Stimulated activated naive CD4-positive, alpha-beta T cell (primary cell): ENCODE measurements at places on chromosomes 13 and 19.

DNA sequence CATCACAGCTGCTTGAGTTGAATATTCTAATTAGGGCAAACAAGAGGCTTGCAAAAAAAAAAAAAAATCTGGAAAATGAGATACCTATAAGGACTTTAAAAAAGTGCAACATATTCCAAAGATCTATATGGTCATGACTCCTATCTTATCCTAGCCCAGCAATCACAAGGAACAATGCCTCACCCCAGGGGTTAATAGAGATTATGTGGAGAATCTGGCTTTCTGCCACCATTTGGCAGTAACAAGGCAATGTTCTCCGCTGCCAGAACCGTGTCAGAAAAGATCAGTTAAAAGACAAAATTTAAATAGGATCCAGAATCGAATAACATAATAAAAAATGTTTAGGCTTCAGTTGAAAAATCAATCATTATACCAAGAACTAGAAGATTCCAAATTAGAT is 1643.2 kb upstream of the PRR20A start:
- no peak for DNase-seq

DNA sequence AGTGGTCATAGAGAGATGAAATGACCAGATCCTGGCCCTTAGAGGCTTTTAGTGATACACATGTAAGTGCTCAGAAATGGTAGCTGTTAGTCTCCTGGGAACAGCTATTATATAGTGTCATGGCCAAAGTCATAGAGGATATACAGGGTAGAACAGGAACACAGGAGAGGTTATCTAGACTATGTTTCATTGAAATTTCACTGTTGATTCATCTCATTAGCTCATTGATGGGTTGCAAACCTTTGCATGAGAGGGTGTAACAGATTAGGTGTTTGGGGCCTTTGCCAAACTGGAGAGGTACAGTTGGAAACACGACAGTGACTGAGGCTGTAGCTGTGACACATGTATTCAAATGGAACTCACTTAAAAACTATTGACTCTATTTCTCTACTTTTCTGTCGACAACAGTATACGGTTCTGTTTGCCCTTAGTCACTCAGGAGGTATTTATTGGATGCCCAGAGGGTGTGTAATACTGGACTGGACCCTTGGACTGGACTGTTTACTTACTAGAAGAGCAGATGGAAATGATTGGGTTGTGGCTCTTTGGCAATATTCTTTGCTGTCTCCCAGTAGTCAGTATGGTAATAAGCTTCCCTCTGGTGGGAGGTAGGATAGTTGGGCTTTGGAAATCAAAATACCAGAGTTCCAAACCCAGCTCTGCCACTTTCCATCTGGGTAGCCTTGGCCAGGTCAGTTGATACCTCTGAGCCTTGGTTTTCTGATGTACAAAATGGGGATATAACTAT is 29.8 kb downstream of the ARHGAP35 start:
- no peak for DNase-seq

- no peak for DNase-seq
Measured at GRCh38 chr13:47112205-47112902, 215.5 kb upstream of the HTR2A start.

- DNase-seq: no peak
Measured at GRCh38 chr13:23515116-23515515, 55.1 kb upstream of the TNFRSF19 start.

DNA sequence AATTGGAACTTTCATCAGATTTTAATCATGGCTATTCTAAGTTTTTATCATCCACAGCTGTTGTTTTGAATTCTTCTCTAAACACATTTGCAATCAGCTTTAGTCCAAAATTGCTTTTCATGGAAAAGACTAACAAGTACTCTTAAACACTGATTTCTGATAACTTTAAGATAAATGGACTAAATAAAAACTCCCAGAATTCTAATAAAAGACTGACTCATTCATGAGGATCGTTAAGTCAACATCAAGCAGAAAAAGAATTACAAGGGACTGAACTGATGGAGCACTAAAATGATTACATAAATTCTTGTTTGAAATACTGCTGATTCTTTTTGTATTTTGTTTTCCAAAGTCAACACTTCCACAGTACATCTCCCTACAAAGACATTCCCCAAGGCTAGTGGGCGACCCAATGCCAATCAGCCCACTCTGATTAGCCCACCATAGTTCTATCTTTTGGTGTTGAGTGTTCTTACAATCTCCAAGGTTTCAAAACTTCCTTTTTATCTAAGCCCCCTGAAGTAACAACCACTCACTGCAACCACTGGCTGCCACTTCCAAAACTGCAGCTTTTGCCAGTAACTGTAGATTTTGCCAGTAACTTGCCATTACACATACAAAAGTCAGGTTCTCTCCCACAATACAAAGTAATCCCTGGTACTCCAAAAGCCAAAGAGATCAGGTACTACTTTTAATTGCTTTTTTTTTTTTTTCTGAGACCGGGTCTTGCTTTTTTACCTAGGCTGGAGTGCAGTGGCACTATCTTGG is 14.0 kb upstream of the NAA16 start:
- DNase-seq: no peak

GRCh38 chr19:35742121-35742724 is at the start of gene IGFLR1:
Gene IGFLR1, minus strand, starts transcription at chr19:35742452. Its CDS starts 1,272 bp downstream, at chr19:35741180.
- DNase-seq: peak; percentile 39

- no peak for DNase-seq
Measured at GRCh38 chr13:26308250-26308649, 54.3 kb downstream of the CDK8 start.

DNA sequence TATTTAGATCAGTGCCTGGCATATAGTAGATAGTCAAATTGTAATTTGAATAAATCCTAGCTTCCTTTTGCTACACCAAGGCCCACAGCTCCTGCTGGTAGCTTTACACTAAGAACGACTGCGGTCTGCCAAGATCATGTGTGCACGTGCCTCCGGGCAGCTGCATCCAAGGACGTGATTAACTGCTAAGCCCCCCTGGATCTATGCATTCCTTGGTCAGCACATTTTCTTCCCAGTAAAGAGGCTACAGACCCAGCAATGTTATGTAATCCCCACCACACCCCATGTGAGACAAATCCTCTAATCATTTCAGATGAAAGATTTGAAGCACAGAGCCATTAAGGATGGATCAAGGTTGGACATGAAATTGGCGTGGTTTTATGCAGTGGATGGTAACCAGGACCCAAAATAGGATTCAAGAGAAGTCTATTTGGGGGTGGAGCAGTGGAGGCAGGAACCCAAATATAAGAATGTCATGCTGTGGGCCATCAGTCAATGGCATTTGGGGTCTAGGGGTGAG is 65.2 kb upstream of the PEG3 start:
- DNase-seq: no peak

DNA sequence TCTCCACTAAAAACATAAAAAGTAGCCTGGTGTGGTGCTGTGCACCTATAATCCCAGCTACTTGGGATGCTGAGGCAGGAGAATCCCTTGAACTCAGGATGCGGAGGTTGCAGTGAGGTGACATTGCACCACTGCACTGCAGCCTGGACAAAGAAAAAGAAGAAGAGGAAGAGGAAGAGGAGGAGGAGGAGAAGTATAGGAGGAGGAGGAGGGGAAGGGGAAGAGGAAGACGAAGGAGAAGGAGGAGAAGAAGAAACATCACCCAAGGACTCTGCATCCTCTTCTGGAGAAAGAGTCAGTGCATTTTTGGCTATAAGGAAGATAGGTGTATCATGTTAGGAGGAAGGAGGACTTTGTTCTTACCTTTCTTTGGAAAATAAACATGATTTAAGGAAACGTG is 13.0 kb upstream of the FPR3 start:
- DNase-seq: no peak

DNA sequence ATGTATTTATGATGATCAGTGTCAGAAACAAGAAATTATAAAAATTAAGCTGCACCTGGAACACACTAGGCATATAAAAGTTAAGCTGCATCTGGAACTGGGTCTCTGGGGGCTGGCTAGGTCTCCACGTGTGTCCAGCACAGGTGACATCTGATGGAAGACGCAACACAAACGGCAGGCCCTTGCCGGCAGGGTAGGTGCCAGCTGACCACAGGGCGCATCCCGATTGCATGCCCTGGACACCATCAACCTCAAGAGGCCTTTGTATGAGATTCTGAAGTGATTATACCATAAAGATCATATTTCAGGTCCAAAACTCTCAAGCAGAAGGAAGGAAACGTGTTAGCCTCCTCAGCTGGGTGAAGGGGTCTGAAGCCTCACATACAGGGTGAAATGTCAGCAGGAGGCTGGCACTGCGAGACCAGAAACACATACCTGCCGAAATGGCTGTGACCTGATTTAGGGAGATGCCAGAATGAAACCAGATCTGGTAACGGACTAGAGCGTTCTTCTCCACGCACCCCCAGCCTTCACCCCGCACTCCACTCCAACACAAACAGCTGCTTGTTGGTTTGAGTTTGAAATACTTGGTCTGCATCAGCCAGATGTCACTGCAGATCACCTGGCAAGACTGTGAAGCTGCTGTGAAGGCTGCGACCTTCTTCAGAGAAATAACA is 37.3 kb downstream of the COL4A1 start:
- no peak for DNase-seq

- peak; percentile 1 for DNase-seq
Measured at GRCh38 chr13:73767747-73768315, 366.4 kb downstream of the KLF12 start.

DNA sequence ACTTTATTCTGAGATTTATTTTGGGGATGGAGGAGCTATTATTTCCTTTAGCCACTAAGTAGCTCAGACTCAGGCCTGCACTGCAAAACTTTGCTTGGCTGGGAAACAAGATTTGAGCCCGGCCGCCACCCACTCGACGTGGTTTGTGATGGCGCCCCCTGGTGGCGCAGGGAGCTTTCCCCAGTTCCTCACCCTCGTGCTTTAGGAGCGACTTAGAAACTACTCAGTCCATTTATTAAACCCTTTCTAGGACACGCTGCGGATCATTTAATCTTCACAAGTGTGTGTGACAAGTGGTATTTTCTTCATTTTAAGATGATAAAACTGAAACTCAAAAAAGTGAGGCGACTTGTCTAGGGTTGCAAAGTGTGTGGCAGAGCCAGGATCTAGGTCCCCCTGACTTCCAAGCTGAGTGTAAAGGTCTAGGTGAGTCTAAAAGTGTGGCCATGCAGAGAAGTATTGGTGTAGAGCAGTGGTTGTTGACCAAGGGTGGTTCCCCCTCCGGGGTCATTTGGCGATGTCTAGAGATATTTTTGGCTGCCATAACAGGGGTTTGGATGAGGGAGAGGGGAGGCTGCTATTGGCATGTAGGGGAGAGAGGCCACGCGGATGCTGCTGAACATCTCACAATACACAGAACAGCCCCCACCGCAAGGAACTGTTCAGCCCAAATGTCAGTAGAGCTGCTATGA is 2.2 kb downstream of the CXCL17 start:
- peak; percentile 81 for DNase-seq

DNA sequence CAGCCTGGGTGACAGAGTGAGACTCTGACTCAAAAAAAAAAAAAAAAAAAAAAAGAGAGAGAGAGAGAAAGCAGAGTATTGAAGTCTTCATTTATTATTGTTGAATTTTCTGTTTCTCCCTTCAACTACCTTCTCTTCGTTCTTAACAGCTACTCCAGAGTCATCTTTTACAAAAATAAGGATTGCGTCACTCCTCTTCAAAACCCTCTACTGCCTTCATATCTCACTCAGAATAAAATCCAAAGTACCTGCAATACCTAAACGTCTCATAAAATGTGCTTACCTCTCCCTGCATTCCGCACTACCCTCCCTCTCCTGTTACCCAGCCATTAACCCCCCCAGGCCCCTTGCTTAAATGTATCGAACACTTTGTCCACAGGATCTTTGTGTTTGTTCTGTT is 17.4 kb upstream of the RPL21 start:
- DNase-seq: no peak

DNA sequence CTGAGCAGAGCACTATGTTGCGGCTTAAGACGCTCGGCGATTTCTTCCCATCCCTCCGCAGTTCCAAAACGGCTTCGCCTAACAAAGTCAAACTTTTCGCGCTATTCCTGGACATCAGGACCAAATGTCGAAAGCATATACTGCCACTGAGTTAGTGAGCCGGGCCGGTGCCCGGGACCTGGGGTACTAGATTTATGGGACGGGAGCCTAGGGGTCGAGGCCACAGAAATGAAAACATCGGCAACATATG is 699 bp downstream of the RCBTB2 start:
- no peak for DNase-seq

DNA sequence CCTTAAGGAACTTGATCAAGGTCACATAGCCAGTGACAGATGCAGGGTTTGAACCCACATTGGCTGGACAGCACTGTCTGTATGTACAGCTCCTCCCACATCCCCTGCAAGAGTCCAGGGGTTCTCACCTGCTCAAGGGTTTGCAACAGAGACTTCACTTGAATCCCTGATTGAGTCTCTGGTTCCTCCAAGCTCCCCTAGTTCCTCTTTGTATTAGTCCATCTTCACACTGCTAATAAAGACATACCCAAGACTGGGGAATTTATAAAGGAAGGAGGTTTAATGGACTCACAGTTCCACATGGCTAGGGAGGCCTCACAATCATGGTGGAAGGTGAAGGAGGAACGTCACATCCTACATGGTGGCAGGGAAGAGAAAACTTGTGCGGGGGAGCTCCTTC is 72.8 kb upstream of the CLDN10 start:
- DNase-seq: no peak

DNA sequence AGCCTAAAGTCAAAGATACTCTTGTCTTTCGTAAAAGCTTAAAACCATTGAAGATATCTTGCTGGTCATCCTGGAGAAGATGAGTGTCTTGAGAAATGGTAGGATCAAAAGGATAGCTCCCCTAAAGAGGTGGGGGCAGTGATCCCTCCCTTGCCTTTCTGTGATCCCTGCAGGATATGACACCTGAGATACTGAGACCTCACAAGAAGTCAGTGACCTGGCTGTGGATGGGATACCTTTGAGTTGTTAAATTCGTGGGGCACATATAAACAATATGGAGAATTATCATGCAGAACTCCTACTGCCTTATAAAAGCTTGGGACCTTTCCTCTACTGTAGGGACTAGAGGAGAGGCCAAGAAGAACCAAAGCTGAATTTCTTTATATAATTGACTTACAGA is 21.4 kb downstream of the STOML3 start:
- no peak for DNase-seq

DNA sequence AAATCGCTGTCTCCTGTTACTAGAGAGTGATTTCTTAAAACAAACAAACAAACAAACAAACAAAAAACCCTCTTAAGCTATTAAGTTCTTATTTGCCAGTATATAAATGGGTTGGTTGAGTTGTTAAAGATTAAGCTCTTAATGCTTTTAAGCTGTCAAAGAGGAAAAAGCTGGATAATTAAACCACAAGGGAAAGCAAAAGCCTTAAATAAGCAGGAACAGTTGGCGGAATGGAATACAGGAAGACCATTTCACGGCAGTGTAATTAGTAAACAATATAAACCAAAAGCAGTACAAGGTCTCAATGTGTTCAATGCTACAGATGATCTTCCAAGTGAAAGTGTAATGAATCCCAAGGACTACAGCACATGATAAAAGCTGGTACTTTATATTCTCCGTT is 32.2 kb upstream of the GGACT start:
- no peak for DNase-seq

DNA sequence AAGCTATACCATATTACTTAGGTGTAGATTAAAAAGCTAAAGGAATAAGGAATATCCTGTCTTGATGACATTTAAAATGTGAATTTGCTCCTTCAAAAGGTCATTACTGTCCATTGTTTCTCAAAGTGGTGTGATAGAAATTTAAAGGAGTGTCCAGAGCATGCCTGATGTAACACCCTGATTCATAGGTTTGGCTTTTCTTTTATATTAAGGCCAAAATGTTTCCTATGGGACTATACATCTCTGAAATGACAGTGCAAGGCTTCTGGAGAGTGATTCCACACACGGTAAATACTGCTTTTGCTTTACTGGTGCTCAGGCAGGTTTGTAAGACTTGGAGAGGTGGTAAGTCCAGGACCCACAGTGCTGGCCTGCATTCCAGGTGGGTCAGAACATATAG is 289.9 kb downstream of the RFC3 start:
- no peak for DNase-seq

- no peak for DNase-seq
Measured at GRCh38 chr13:95298169-95298965, 2.9 kb downstream of the ABCC4 start.
